Keratinocyte (primary cell): ENCODE measurements at places on chromosomes 4 and X. TPM values are rescaled to one million over a fixed set of nuclear protein-coding genes. Genes with fewer than 3 reads are reported as not detected.

DNA sequence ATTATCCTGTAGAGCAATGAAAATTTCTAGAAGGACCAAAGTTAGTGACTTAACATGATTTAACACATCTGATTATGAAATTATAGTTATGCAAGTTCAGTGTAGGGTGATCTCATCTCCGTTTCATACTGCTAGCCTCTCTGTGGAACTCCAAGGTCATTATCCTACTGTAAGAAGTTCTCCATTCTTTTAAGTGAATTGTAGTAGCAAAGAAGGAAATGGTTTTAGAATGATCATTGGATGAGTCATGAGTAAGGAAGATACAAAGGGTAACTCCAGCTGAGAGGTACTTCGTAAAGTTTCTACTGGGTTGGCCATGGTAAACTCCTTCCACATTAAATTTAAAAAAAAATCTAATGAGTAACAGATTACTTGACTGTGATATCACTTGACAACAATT, 215.0 kb upstream of the GIMD1 start:
- H3K27me3 ChIP-seq, result no peaks in the 10 kb centered on the region
- H3K4me1 ChIP-seq, result peaks cover 54% of the 10 kb centered on the region
- peak; percentile 94 for DNase-seq
- H3K36me3 ChIP-seq, result no peaks in the 10 kb centered on the region
- peak overlapping the region; percentile 83 for H3K27ac ChIP-seq
- H3K4me3 ChIP-seq, result no peak overlapping the region

GRCh38 chr4:140718241-140718952, 37.8 kb downstream of the TBC1D9 start:
- no peak overlapping the region for H3K4me3 ChIP-seq
- peaks cover 16% of the 10 kb centered on the region for H3K4me1 ChIP-seq
- H3K27me3 ChIP-seq, result no peaks in the 10 kb centered on the region
- peak overlapping the region; percentile 22 for H3K27ac ChIP-seq

- no peak for DNase-seq
- no peaks in the 10 kb centered on the region for H3K27me3 ChIP-seq
Observed at GRCh38 chr4:22573198-22573597, 57.3 kb upstream of the ADGRA3 start.

GRCh38 chr4:35175487-35175886, 1068.8 kb downstream of the ARAP2 start:
- H3K27me3 ChIP-seq, result no peaks in the 10 kb centered on the region
- H3K27ac ChIP-seq, result no peak overlapping the region
- no peak for DNase-seq
- H3K4me3 ChIP-seq, result no peak overlapping the region

DNA sequence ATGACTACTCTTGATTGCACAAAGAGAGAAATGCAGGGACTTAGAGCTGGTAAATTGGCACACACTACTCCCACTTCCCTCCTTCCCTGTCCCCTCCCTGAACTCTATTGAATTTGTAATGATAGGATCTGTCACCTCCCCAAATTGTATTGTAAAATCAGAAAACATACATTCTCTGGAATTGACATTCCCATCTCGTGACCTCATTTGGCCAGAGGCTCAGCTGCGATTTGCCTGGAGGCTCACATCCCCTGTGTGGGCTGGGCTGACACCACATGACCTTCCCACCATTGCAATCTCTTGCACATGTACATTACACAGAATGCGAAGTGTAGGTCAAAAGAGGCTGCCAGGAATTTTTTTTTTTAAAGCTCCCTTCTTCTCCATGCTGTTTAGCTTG, 172.1 kb downstream of the MID1IP1 start:
- no peak overlapping the region for H3K27ac ChIP-seq
- no peak overlapping the region for H3K4me3 ChIP-seq
- no peaks in the 10 kb centered on the region for H3K4me1 ChIP-seq
- H3K27me3 ChIP-seq, result no peaks in the 10 kb centered on the region
- DNase-seq, result no peak

- no peaks in the 10 kb centered on the region for H3K4me1 ChIP-seq
- H3K27me3 ChIP-seq, result no peaks in the 10 kb centered on the region
- no peak overlapping the region for H3K27ac ChIP-seq
- H3K4me3 ChIP-seq, result no peak overlapping the region
Observed at GRCh38 chr4:175376287-175376977, 435.6 kb downstream of the GPM6A start.

DNA sequence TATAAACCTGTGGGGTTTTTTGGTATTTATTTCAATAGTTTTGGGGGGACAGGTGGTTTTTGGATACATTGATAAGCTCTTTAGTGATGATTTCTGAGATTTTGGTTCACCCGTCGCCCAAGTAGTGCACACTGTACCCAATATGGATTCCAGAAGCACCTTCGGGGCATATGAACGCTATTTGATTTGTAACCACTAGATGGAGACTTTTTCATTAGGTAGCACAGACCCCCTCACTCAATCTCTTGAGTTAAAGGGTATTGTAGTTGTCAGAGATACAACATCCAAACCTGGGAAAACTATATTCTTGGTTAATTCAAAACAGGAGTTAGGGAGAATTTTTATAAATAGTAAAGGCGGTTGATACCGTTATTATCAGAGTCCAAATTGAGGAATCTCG, 79.8 kb downstream of the SPANXN3 start:
- DNase-seq, result no peak
- H3K36me3 ChIP-seq, result no peaks in the 10 kb centered on the region
- no peaks in the 10 kb centered on the region for H3K27me3 ChIP-seq
- H3K27ac ChIP-seq, result no peak overlapping the region
- no peaks in the 10 kb centered on the region for H3K4me1 ChIP-seq

GRCh38 chr4:77989968-77990367, 67.2 kb upstream of the FRAS1 start:
- no peak for DNase-seq
- no peak overlapping the region for H3K4me3 ChIP-seq
- H3K27ac ChIP-seq, result no peak overlapping the region
- no peaks in the 10 kb centered on the region for H3K36me3 ChIP-seq
- no peaks in the 10 kb centered on the region for H3K27me3 ChIP-seq

DNA sequence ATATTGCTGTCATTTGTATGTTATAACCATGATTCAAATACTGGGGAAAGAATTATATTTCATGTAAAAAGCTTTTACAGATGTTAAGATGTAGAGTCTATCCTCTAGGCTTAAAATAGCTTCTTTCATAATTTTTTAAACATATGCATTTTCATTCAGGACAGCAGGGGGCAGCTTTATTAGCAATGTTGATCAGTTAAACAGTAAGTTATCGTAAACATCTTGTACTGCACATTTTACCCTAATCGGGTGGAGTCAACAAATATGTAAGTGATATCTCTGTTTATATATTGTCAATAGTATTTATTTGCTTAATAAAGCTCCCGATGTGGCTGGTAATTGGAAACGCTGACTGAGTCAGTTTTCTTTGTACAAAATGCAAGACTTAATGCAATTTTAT, 142.5 kb upstream of the MED14 start:
- H3K36me3 ChIP-seq, result no peaks in the 10 kb centered on the region
- H3K27ac ChIP-seq, result no peak overlapping the region
- H3K4me3 ChIP-seq, result no peak overlapping the region
- H3K27me3 ChIP-seq, result peaks cover 2% of the 10 kb centered on the region
- no peak for DNase-seq

DNA sequence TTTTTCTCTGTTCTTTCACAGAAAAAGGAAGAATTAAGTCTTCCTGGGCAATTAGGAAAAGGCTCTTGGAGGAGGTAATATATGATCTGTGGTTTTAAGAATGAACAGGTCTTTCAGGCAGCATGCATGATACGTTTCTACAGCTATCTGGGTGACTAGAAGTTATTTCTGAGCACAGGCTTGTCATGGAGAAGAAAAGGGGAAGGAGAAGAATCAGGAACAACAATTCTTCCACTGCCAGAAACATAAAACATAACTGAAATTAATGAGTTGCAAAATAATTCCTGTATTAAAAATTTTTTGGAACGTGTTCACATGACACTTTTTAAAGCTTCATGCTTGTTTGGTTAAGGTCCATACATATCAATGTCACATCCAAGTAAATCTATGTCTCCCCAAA, 17.7 kb upstream of the STIM2 start:
- no peaks in the 10 kb centered on the region for H3K4me1 ChIP-seq
- H3K27ac ChIP-seq, result no peak overlapping the region
- H3K27me3 ChIP-seq, result no peaks in the 10 kb centered on the region
- no peaks in the 10 kb centered on the region for H3K36me3 ChIP-seq
- DNase-seq, result no peak

- no peaks in the 10 kb centered on the region for H3K27me3 ChIP-seq
- H3K27ac ChIP-seq, result no peak overlapping the region
- H3K36me3 ChIP-seq, result no peaks in the 10 kb centered on the region
- DNase-seq, result no peak
- H3K4me3 ChIP-seq, result no peak overlapping the region
- no peaks in the 10 kb centered on the region for H3K4me1 ChIP-seq
Observed at GRCh38 chr4:149173241-149174013, 642.2 kb downstream of the IQCM start.

GRCh38 chr4:95027905-95028618, 270.3 kb downstream of the BMPR1B start:
- no peaks in the 10 kb centered on the region for H3K4me1 ChIP-seq
- H3K4me3 ChIP-seq, result no peak overlapping the region
- no peaks in the 10 kb centered on the region for H3K27me3 ChIP-seq
- no peak overlapping the region for H3K27ac ChIP-seq
- no peak for DNase-seq

- peaks cover 14% of the 10 kb centered on the region for H3K27me3 ChIP-seq
- no peak for DNase-seq
- H3K27ac ChIP-seq, result no peak overlapping the region
- H3K4me3 ChIP-seq, result no peak overlapping the region
- H3K36me3 ChIP-seq, result no peaks in the 10 kb centered on the region
Observed at GRCh38 chr4:2795300-2795892, 2.5 kb downstream of the SH3BP2 start.

GRCh38 chr4:53009824-53010223, 147.7 kb downstream of the RASL11B start:
- H3K27ac ChIP-seq, result no peak overlapping the region
- no peaks in the 10 kb centered on the region for H3K36me3 ChIP-seq
- no peak for DNase-seq
- no peaks in the 10 kb centered on the region for H3K4me1 ChIP-seq
- no peaks in the 10 kb centered on the region for H3K27me3 ChIP-seq

DNA sequence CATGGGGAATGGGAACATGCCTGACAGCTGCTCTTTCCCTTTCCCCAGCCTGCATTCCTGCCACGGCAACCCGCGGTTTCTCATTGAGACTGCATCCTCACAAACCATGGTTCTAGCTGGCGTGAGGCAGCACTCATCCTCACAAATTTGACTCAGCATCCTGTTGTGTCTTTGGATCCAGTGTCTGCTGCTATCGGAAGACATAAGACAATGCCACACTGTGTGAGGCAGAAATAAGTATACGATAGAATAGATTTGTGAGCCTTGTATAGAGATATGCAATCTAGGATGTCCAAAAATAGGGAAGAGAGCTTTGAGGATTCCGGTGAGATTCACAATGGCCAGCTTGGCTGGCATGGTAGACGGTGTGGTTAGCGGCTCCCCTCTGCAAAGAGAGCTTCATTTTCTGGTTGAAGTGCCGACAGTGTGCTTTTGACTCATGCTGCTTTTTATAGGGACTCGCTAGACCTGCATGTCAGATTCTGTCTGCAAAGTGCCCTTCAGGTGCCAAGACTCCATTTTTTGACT, 161.3 kb upstream of the PSAPL1 start:
- no peaks in the 10 kb centered on the region for H3K4me1 ChIP-seq
- H3K36me3 ChIP-seq, result no peaks in the 10 kb centered on the region
- DNase-seq, result no peak
- peaks cover 35% of the 10 kb centered on the region for H3K27me3 ChIP-seq

DNA sequence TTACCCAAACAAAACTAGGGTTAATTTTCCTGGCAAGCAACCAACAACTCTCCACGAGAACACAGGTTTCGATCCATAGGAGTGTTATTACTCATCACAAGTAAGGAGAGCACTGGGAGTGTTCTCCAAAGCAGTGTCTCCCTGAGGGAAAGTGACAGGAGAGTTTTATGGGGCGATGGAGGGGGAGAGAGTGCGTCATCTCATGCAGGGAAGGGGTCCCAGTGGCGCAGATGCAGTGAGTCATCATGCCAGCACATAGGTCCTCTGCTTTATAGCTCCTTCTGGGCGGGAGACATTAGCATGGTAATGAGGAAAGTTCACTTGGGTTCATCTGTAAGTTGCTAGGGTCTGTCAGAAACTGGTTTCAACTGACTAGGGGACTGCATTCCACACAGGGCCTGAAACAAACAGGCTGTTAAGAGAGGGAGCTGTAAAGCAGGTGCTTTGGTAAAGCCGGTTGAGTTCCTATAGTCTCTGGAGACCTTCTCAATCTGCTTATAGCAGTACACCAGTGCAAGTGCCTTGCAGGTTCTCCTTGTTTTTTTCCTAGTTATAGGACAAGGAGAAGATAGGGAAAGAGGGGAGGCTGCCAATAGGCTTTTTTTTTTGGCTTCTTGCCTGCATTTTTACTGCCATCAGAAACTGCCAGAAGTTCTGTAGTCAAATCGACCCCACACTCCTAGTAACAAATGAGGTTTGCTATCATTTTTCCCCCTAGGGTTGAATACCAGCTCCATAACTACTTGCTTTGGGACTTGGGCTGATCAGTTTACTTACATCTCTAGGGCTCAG, 12.8 kb upstream of the BOD1L1 start:
- H3K4me3 ChIP-seq, result no peak overlapping the region
- H3K27ac ChIP-seq, result peak overlapping the region; percentile 61
- H3K4me1 ChIP-seq, result peaks cover 11% of the 10 kb centered on the region
- peak; percentile 83 for DNase-seq
- no peaks in the 10 kb centered on the region for H3K27me3 ChIP-seq
- no peaks in the 10 kb centered on the region for H3K36me3 ChIP-seq

- H3K27me3 ChIP-seq, result no peaks in the 10 kb centered on the region
- peaks cover 6% of the 10 kb centered on the region for H3K4me1 ChIP-seq
- DNase-seq, result no peak
- peak overlapping the region; percentile 63 for H3K27ac ChIP-seq
- no peak overlapping the region for H3K4me3 ChIP-seq
- no peaks in the 10 kb centered on the region for H3K36me3 ChIP-seq
Observed at GRCh38 chr4:87235020-87235671, 14.7 kb upstream of the KLHL8 start.

DNA sequence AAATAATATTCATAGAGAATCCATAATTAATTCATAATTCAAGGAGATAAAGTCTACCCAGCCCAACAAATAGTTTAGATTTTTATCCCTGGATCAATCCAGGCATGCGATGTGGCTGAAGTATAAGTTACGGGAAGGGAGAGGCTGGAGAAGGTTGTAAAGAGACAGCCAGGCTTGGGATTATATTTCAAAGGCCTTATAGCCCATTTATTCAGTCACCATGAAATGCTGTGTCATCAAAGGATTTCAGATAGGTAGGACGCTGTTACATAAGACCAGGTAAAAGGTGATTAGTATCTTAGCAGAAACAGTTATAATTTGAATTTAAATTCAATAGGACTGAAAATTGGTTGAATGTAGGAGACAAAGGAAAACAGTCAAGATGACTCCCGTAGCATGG, 73.0 kb upstream of the NFKB1 start:
- DNase-seq, result no peak
- H3K27ac ChIP-seq, result no peak overlapping the region
- no peak overlapping the region for H3K4me3 ChIP-seq
- peaks cover 18% of the 10 kb centered on the region for H3K4me1 ChIP-seq

PDGFRA gene
- 0.22 to 0.40 TPM (median 0.27 TPM) in 3 replicates for polyA plus RNA-seq

CT45A1 gene
- not detected in 3 replicates for polyA plus RNA-seq

MAGEA11 gene
- not detected in 3 replicates for polyA plus RNA-seq

SYP gene
- 0.07 to 0.23 TPM (median 0.13 TPM) in 3 replicates for polyA plus RNA-seq

RS1 gene
- polyA plus RNA-seq, result not detected in 3 replicates
